ENCODE measurements at places on chromosomes 5 and 9.

DNA sequence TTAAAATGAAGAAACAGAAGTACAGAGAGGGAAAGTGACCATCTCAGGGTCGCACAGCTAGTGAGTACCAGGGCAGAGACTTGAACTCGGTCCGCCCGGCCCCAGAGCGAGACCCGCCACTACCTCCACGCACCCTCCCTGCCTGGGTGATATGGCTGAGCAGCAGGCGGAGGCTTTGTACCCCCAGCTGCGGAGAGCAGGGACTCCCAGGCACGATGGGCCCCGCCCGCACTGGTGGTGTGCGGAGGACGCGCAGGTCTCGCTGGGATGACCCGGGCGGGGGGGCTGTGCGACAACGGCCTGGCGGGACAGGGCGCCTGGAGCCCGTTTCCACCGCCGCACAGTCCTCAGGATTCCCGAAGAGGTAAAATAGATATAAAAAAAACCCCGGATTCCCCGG lies 64.7 kb upstream of the LARP1 start:
- no peak for DNase-seq

GRCh38 chr5:167871091-167871490 lies 420.4 kb upstream of the WWC1 start:
- DNase-seq: no peak

DNA sequence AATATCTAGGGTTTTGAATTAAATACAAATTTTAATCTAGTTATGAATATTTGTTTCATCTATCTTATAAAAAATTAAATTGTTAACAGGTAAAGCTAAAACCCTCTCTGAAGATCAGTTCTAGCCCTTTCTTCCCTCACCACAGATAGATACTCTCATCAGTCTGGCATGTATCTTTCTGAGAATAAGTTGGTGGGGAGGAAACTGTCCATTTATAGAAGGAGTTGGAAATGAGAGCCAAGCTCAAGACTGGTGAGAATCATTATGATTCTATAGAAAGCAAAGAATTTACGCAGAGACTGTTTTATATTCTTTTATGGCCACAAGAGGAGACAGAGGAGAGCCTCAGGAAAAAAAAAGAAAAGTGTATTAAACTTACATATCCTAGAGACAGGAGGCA lies 59.0 kb downstream of the STARD4 start:
- no peak for DNase-seq

GRCh38 chr5:11222169-11222568 lies 461.1 kb upstream of the DAP start:
- no peak for DNase-seq

DNA sequence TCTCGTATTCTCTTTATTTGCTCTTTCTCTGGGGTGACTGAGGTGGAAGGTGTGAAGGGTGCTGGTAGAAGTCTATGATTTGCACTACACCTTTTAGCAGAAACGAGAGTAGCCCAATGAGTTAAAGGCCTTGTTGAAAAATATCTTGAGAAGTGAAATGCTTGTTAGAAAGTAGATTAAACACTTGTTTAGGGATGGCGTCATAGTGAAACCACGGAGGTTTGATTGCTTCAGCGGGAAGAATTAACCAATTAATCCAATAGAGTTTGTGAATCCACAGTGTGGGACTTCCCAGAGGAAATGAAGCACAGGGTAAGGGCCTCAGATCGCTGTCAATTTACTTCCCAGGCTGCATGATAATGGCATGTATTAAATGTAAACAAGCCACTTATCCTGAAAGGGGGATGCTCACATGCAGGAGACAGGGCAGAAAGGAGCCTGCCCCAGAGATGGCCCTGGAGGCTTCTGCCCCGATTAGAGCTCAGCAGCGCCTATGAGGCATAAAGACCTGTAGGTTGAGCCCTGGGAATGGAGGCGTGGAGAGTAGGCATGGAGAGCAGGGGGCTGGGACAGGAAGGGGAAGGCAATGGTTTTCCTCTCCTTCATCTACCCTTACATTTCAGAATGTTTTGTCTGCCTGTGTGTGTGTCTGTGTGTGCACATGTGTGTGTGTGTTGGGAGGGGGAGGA lies 1.5 kb downstream of the FAM170A start:
- DNase-seq: no peak
